NAMALWA (cell line): ENCODE measurements at places on chromosomes 2 and 18.

DNA sequence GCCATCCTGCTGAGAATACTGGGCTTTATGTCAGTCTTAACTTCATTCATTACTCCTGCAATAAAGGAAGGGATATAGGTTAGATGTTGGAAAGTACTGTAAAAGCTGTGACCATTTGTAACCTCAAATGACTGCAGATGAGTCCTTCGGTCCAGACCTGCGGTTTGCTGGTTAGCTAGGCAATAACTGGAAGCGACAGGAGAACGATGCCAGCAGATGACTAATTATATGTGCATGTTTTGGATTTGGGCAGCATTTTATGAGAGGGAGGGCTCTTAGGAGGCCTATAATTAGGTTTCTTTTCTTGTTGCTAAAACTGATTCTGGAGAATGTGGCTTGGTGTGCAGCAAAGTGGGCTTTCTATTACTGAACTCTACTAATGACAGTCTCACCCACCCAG is 205.6 kb downstream of the TMEM182 start:
- DNase-seq: no peak

DNA sequence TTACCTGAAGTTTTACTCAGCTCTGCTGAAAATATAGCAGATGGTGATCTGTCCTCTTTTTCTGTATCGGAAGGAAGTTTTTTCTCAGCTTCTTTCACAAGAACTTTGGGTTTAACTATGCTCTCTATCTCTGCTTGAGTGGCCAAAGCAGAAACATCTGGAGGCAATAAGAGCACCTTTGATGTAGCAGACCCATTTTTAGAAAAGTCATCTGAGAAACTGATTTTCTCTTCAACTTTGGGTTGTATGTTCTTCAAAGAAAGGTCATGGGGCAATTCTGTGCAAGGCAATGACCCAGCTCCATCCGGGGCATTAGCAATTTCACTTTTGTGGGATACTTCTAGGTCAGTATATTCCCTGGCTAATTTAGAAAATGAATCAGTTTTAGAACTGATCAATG is 25.2 kb downstream of the RTN4 start:
- DNase-seq: peak; percentile 75

DNA sequence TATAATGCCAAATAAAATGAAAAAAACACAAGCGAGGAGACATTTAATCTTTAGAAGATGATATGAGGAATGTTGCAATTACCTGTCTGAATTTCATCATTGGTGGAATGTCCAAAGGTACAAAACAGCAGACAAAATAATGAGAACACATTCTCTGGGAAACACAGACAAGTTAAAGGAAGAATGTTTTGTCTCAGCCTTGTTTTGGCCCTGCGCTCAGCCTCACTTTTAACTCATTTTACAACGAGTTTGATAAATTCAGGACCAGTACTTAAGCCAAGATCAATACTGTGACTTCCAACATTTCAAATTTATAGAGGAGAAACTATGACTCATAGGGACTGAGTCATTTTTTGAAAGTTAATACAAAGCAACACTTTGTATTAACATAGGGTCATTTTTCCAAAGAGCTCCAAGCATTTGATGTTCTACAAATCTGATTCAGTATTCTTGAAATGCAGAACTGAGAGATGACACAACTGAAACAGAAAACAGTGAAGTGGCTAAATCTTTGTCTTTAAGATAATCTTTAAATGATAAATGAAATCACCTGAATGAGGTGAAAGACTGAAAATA is 833.2 kb upstream of the CHAC2 start:
- no peak for DNase-seq

DNA sequence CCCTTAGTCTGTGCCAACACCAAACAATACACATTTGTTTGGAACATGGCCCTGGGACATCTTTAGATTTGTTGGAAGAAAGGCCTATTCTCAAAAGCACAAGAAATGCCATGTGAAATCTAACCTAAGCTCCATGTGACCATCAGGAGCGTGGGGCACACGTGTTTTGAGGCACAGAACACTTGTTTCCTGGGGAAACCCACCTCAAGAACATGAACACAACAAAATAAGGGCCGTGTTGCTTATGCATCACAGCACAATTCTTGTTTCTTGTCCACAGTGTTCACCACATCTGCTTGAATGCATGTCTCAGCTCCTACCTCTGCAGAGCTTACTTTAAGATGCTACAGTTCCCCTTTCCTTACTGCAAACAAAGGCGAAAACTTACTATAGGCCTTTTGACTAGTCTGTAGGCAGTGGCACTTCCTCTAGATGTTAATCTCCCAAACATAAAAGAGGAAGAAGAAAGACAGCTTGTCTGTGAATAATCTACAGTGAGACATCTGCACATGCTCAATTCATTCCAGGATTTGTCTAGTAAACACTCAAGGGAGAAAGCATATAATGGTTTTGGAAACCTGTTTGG is 165.0 kb downstream of the ANKRD44 start:
- peak; percentile 91 for DNase-seq

DNA sequence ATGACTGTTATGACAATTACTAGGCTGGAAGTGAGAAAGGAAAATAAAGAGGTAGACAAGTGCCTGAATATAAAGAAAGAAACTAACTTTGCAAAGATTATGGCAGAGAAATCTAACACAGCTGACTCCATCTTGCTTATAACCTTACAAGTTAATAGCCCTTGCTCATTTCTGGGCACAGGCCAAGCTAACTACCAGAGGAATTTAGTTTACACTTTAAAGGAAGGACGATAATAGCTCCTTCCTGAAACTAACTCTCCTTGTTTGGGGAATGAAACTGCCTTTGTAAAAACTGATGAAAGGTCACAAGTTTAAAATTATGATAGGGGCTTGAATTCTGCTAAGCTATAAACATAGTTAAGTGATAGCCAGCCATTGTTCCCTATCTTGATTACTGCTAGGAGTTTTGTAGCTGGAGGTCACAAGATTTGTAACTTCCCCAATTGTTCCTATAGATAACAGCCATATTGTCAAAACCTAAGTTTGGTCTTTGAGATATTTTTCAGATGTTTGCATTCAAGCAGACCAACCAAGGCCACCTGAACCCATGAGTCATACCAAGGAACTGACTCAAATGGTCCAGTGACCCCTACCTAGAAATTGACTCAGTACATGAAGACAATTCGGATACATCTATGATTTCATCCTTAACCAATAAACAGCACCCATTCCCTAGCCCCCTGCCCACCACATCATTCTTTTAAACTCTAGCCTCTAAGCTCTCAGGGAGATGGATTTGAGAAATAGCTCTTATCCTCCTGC is 209.2 kb upstream of the LRATD1 start:
- no peak for DNase-seq
